ENCODE measurements at places on chromosomes 4 and X.

DNA sequence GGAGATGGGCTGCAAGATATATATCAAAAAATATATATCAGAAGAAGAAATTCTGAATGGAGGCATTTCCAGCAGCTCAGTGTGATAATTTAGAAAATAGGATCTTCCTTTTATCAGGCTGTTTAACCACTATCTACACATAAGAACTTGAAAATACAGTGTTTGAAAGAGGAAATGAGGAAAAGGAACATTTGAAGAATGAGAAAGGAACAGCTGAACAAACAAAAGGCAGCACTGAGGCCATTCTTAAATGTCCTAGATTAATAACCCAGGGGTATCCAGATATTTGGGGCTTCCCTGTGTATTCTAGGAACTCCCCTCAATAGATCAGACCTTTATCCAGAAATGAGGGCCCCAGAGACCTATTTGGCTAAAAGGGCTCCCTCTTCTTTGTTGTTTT lies 4.1 kb downstream of the SLC39A8 start:
- no peak for DNase-seq

DNA sequence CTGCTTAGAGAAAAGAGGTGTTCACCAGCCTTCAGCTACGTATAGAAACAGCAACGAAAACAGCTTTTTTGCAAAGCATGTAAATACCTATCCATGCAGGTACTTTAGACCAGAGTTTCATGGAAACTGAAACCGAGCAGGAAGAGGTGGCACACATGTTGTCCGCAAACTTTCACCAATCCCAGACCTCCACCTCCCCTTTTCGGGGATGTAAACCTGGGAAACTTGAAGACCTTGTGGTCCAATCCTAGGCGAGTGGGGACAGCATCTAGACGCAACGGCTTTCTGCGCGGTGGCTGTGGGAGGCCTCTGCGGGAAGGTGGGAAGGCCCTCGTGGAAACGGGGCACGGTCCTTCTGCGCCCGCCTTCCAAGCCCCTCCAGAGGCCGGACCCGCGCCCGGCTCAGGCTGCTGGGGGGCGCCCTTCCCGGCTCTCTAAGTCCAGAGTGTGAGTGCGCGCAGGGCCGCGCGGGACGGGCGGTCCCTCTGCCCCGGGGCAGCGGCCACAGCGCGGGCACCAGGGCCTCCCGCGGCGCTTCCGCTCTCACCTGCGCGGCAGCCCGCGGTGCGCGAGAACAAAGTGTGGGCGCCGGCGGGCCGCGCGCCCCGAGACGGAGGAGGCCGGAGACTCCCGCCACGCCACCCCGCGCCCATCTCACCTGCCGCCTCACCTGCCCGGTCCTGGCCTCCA lies 830 bp upstream of the SHROOM2 start:
- no peak for DNase-seq

DNA sequence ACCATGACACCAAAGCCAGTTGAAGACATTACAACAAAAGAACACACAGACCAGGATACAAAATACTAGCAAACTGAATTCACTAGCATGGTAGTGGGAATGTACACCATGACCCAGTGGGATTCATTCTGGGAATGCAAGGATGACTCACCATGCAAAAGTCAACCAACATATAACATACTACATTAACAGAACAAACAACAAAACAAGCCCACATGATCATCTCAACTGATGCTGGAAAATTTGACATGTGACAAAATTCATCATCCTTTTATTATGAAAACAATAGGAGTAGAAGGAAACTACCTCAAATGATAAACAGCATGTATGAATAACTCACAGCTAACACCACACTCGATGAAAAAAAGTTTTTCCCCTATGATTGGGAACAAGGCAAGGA lies 190.2 kb downstream of the DCLK2 start:
- no peak for DNase-seq

GRCh38 chr4:123342498-123342897 lies 54.1 kb upstream of the SPRY1 start:
- no peak for DNase-seq

DNA sequence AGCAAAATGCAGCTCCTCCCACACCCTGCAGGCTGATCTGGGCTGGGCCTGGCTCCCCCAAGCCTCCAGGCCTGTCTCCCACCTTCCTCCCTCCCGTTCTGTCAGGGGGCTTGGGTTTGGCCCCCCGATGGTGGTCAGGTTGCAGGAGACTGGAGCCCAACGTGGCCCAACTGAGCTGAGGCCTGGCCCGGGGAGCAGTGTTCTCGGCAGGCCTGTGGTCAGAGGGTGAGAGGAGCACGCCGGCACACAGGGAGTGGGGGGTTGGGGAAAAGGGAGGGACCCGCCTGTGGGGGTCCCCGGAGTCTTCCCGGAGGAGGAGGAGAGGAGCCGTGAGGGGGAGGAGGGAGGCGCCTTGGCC lies 43.2 kb upstream of the NKX1-1 start:
- no peak for DNase-seq

DNA sequence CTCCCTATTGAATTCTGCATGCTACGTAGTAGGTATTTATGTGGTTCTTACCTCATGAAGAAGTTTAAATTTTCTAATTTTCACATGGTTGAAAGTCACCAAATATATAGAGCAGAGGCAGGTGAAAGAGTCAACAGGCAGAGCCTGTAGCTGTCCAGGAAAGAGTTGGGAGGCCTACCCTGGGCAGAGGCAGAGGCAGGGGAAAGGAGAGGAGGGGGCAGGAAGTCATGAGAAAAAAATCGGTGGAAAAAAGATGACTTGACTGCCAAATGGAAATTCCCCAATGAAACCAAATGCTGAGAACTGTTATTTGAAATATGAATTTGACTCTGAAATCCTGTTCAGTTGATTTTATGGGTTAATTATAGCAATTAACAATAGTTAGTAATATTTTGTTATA lies 23.1 kb upstream of the GPR34 start:
- DNase-seq, result no peak

Measured in activated T-helper 1 cell treated with anti-CD3 and anti-CD28 coated beads, Interleukin-2, amount 50 U/mL, for 16 hours (primary cell).